ENCODE measurements at places on chromosomes 7 and 10.
A peak's percentile ranks its signal among the peaks of the same experiment; 100 is the strongest.

- DNase-seq: no peak
Observed at GRCh38 chr7:126569402-126569801, 683.3 kb downstream of the GRM8 start.

GRCh38 chr7:96649981-96650380 is 59.7 kb downstream of the SEM1 start:
- DNase-seq: no peak

GRCh38 chr10:21975378-21975990 is 28.0 kb downstream of the DNAJC1 start:
- no peak for DNase-seq

GRCh38 chr7:150402671-150403321 is 23.7 kb downstream of the ZNF775 start:
- no peak for DNase-seq

DNA sequence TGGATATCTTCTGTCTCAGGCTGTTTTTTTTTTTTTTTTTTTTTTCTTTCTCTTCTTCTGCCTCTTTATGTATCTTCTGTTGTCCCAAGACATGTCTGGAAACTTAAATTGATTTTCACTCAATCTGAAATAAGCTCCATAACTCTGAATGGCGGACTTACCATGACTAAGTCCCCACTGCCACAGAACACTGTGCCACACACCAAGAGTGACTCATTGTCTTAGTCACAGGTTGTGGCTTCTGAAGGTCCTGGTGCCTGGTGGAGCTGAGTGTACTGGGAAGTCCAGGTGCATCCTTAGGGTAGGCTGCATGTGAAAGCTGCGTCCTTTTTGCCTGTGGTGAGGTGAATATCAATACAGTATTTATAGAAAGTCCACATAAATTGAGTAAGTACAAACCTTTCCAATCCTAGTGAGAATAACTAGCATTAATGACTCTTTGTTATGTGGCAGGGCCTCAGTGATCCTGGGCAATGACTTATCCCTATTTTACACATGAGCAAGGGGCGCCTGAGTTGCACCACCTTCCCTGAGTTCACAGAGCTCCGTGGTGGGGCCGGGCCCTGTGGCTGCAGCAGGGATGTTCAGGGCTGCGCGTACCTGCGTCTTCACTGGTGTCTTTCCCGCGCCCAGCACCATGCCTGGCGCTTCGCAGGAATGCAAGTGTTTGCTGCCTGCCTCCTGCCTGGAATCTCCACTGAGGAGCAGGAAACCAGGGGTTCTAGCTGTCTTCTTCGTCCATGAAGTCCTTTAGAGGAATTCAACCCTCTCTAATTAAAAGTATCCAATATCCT is 4.3 kb downstream of the PFKP start:
- no peak for DNase-seq

DNA sequence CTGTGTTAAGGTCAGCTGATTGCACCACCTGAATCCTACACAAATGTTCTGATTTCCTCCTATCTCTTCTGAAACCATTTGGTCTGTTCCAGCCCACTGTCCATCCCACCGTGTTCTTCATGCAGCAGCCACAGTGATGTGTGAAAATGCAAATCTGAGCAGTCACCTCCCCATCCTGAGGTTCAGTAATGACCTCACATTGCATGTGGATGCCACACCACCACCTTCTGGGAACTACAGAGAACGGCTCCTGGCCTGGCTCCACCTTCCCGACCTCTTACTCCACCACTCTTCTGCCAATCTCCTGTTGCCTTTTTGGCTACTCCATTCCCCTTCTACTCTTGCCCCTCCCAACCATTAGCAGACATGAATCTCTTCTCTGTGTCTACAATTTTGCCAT is 244.4 kb downstream of the TNS3 start:
- DNase-seq: no peak

DNA sequence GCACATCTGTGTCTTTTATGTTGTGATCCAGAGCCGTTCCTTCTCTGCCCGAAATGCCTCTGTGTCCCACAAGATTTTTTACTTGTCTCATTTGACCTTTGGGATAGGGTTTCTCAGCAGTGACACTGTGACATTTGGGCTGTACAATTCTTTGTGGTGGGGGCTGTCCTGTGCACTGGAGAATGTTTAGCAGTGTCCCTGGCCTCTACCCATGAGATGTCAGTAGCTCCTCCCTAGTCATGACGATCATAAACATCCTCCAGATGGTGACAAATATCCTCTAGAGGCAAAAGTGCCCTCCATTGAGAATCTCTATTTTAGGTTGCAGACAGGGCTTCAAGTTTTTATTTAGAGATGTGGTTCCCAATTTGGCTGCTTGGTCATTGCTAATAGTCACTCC is 91.3 kb downstream of the PPP1R17 start:
- DNase-seq: no peak

DNA sequence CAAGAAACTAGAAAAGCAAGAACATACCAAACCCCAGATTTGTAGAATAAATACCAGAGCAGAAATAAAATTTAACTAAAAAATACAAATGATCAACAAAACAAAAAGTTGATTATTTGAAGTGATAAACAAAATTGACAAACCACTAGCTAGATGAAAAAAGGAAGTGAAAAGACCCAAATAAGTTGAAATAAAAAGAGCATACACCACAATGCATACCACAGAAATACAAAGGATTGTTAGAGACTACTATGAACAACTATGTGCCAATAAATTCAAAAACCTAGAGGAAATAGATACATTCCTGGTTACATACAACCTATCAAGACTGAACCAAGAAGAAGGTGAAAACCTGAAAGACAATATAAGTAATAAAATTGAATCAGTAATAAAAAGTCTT is 333.4 kb downstream of the SH2D4B start:
- DNase-seq: no peak

DNA sequence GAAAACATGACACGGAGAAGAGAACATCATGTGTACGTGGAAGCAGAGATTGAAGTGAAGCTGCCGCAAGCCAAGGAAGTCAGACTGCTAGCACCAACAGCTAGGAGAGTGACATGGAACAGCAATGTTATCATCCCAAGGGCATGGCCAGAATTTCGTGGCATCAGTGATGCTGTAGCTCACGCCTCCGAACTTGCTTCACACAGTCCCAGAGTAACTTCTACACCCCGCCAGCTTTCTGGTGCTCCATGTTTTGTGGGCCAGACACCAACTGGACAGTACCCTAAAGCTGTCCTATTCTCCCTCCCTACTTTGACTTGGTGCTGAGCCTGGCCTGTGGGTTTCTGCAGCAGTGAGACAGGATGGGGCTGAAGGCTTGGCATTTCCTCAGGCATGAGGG is 33.0 kb upstream of the EMX2 start:
- no peak for DNase-seq

DNA sequence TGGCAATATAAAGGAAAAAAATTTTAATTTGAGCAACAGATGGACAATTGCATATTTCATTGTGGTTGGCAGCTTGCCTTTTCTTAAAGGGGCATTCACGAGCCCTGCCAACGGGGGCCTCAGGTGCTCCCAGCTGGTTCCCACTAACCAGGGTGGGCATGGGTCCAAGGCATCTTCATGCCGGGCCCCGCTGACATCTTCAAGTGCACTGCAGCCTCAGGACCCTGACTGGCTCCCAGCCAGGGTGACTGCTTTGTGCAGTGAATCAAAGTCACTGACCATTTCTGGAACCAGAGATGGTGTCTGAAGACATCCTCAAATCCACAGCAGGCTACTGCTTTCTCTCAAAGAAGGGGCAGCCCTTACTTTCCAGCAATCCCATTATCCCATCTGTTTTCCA is 275.2 kb upstream of the MGMT start:
- no peak for DNase-seq

- DNase-seq: no peak
Observed at GRCh38 chr10:58107506-58107905, 160.2 kb downstream of the IPMK start.

- DNase-seq: no peak
Observed at GRCh38 chr10:88107296-88108097, 244.1 kb downstream of the PTEN start.

GRCh38 chr10:3935933-3936359 is 150.9 kb upstream of the KLF6 start:
- no peak for DNase-seq

DNA sequence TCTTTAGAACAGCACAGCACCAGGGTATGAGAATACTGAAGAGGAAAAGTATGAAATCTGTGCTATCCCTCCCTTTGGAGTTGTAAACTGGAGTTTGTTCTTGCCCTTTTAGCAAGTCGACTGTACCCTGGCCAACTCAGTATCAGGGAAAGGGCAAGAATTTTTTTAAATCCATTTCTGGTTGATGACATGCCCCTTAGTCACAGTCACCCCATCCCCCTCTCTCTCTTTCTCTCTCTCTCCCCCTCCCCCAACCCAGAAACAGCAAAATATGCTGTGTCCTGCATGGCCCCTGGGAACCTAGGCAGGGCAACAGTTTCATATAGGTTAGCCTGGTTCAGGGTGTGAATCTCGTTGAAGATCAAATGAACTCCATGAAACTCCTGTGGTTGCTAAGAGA is 177.7 kb upstream of the ADO start:
- no peak for DNase-seq

DNA sequence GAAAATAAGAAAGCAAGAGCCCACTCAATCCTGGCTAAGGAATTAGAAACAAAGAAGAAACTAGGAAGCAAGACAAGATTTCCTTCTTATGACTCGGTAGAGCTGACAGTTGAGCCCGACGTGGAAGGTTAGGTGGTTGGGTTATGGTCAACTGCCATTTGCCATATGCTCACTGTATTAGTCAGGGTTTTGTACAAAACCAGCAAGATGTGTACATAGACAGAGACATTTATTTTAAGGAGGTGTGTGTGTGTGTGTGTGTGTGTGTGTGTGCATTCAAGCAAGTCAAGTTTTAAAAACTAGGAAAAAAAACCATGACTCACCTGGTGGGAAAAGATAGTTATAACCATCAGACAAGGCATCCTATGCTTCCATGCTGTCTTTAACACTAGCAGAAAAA is 158.5 kb downstream of the VPS50 start:
- DNase-seq: no peak

DNA sequence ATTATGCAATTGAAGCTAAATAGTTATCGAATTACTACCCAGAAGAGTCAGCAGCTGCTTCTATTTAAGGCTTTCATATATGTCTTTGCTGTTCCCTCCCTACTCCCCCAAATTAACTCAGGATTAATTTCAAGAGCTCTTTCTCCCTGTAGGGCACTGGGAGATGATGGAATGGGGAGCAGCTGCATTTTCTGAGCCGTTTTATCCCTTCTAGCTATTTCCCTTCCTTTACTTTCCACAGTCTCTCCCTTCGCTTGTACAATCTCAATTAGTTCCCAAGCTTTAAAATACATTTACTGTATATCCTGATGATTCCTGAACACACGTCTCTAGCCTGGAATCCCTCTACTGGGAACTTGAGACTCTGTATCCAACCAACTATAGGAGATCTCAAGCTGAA is 19.8 kb upstream of the TSPAN12 start:
- no peak for DNase-seq

DNA sequence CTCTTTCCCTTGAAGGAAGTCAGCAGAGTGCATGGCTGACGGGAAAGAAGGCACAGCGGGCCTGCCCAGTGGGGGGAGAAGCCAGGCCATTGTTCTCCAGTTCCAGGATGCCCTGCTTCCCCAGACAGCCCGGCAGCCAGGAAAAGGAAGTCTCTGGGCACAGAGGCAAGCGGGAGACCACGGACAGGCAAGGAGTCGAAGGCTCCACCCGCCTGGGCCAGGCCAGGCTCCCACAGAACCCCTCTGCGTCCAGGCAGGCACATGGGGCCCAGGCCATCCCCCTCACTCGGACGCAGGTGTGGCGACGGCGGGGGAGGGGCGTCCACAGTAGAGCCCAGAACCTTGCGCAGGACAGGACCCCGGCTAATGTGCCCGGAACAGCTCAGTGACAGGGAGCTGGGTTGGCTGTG is 8.7 kb downstream of the GPR146 start:
- no peak for DNase-seq

DNA sequence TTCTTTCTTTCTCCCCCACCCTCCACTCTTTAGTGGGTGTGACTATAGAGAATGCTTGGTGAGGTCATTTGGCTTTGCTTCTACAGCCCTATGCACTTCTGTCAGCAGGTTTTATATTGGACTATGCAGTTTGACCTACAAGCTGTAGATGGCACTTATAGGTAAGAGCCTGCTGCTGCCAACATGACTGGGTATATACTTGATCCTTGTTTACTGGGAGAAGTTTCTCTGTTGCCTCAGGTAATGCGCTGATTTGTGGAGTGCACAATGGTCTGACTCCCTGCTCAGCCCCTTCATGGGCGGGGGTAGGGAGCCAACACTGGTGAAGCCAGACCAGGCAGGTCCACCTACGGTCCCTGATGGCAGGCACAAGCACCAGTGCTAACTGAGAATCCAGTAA is 33.7 kb upstream of the C7orf33 start:
- DNase-seq: no peak

GRCh38 chr10:77377034-77377433 is 260.6 kb downstream of the KCNMA1 start:
- DNase-seq: no peak

- DNase-seq: no peak
Observed at GRCh38 chr7:244974-245373, 45.0 kb upstream of the FOXL3 start.

DNA sequence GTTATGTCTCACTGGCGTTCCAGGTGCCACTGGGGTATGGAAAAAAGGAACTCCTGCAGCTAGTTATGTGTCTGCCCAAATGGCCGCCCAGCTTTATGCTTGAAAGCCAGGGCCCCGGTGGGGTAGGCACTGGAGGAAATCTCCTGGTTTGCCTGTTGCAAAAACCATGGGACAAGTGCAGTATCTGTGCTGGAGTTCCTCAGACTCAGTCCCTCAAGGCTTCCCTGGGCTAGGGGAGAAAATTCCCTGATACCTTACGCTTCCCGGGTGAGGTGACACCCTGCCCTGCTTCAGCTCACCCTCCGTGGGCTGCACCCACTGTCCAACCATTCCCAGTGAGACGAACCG is 90.3 kb upstream of the CDK6 start:
- no peak for DNase-seq

GRCh38 chr7:54831046-54831643 is 72.1 kb upstream of the SEC61G start:
- no peak for DNase-seq

- no peak for DNase-seq
Observed at GRCh38 chr10:68074031-68074774, 880 bp downstream of the HERC4 start.

DNA sequence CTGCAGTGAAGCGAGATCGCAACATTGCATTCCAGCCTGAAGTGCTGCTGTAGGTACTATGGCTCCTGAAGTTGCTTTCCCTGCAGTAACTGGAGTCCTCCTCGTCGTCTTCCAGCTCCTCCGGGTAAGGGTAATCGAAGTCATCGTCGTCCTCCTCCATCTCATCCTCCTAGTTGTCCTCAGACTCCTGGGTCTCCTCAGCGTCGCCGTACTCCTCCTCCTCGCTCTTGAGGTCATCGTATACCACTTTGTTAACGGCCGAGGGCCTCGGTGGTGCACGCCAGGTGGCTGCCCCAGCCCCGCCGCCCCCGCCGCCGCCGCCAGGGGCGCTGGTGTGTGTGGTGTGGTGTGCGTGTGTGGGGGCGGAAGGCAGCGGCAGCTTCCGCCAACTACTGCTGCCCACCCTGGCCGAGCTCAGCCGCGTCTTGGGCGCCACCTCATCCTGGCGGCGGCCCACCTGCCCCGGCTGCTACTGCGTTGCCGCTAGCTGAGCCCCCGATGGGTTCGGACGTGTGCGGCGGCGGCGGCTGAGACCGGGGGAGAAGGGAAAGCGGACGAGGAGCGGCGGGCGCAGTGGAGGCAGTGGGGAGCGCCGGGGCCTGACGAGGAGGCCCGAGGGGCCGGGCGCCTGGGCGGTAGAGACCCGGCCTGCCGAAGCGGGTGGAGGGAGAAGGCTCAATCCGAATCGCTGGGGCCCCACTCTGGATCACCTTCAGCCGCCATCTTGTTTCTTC is 11.8 kb upstream of the ACBD5 start:
- peak; percentile 81 for DNase-seq
